Smooth muscle cell of the coronary artery (primary cell): ENCODE measurements at places on chromosomes 3 and 15. TPM values are rescaled to one million over a fixed set of nuclear protein-coding genes. Genes with fewer than 3 reads are reported as not detected.

PLA2G4F gene
- total RNA-seq: not detected in 2 replicates

OSTN gene
- total RNA-seq: 3.5 TPM in 1 of 2 replicates, not detected in the other

KIF23 gene
- 2.5 and 12.9 TPM in 2 replicates for total RNA-seq

GPR176 gene
- total RNA-seq: 163 and 206 TPM in 2 replicates

GOLGA8N gene
- 4.2 and 6.6 TPM in 2 replicates for total RNA-seq
